Nucleus accumbens (tissue), 56 donors: ENCODE measurements at places on chromosomes 2 and 18.
A peak's percentile ranks its signal among the peaks of the same experiment; 100 is the strongest.

DNA sequence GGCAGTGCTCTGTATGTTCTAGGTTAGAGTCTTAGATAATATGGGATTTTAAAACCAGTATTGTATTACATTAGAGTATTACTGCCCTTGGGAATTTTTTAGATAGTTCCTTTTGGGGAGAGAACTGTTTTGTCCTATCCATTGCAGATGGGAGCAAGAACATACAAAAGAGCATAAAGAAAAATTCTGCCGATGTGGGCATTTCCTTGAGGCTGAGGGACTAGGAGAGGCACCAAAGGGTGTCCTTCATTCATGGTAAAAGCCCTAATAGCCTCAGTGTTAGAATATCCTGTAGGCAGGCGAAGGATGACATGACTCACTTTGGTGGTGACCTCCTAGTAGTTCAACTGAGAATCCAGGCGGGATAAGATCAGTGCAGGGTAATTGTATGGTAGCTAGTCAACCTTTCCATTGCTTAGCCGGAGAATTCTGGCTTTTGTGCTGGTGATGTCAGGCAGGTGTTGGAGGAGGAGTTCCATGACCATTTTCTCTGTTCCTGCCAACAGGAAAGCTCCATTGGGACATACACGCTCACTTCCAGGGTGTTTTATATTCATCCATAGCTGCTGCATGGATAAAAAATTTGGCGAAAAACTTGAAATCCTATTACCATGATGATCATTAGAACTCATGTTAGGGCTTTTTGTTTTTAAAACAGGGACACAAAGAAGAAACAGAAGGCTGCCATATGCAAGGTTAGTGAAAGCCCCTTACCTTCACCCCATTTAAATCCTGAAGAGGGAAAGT is 28.1 kb downstream of the EPAS1 start:
- no peak for DNase-seq

DNA sequence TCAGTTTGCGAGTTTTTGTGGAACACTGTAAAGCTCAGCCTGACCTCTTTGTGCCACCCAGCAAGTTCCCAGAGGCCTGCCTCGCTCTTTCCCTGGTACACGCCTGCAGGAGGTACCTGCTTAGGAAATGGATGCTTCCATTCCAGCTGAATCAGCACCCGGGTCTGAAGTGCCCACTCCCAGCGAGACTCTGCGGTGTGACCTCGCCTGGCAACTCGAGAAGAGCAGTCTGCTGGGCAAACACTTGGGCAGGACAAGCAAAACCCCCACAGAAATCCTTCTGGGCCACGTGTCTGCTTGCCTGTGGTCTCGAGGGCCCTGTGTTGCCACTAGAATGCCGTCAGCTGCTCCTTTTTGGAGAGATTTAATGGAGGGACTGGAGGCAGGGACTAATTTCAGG is 127.6 kb downstream of the MAPK4 start:
- DNase-seq: no peak

DNA sequence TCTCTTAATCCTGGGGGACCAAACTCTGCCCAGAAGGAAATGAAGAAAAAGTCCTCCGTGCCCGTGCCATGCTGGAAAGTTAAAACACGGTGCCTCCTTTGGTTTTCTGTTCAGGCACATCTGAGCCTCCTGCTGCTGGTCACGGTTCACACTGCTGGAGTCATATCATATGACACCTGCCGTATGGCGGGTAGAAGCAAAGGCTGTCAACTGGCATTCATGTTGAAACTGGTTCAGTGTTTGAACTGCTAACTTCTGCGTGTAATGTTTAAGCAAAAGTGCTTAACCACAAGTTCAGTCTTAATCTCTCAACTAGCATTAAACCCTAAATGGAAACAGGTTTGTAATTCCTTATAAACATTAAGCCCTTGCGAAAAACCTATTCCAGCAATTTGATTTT is 3.1 kb downstream of the STK39 start:
- no peak for DNase-seq

DNA sequence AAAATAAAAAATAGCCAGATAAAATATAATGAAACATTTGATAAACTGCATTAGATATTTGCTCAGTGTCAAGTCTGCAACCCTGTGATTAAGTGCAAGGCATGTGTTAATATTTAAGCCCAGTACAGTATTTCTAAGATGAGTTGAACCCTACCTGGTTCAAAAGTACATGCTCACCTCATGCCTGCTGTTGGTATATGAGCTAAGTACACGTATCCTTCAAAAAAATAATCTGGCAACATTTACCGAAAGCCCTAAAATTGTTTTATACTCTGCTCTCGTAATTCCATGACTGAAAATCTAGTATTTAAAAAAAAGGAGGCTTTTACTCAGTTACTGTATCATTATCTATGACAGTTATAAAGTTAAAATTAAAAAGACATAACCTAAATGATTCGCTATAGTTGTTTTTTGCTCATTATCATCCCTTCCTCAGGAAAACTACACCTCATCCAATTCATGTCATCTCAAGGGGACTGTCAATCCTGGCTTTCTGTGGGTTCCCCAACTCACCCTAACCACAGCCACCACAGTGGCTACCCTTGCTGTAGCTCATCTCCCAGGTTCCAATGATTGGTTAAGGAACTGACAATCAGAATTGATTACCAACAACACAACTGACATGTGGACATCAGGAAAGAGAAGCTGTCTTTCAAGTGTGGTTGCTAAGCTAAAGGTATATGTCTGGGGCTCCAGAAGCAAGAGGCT is 10.6 kb downstream of the TLK1 start:
- DNase-seq: no peak

GRCh38 chr2:230987137-230988020 is 8.5 kb upstream of the SPATA3 start:
- DNase-seq: peak; percentile 36

DNA sequence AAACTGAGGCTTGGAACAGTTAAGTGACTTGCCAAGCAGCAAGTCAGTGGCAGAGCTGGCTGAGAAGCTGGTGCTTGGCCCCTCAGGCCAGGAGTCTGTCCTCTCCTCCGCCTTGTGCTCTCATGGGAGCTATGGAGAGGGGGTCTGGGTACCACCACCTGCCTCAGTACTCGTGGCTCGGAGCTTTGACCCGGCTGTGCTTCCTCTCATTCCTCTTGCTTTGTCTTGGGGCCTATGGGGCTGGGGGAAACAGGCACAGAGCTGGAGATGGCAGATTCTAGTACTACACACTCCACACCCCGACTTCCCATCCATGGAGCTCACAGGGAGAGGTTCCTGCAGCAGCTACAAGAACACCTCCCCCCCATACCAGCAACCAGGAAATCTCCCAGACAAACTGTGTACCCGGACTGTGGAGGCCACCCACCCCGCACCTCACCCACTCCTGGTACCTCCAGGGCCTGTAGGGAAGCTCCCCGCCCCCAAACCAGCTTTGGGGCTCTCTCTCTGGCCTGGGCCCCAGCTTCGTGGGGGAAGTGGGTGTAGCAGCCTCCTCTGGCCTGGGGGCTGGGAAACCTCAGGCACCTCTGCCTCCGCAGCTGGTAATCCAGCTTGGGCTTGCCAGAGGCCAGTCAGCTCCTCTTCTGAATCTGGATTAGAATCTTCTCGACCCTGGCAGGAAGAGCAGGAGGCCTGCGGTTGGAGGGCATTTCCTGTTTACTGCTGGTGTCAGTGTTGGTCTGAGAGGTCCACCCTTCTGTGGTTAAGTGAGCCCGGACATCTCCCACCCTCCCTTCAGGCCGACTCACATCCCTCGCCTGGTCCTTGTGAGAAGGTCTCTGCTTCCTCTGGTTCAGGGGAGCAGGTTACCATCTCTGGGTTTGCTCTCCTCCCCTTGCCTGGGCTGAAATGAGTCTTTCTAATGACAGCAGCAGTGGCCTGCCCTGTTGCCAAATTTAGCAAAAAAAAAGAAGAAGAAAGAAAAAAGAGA is 22.3 kb upstream of the RHOB start:
- DNase-seq: no peak

DNA sequence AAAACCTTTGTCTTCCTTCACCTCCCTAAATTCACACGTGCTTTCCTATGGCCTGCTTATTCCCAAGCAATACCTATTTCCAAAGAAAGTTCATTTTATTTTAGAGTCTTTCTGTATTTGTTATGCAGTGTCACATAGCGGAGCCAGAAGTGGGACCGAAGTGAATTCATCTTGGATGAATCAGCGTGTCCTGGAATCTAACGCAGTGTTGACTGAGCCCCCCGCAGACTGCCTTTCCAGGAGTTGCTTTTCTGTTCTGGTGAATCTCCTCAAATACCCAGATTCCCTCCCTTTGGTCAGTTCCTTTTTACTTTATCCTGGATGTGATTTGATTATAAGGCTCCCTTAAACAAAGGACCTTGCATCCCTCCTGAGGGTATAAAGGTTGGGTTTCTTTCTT is 10.8 kb downstream of the ALPP start:
- no peak for DNase-seq

- DNase-seq: no peak
Measured at GRCh38 chr2:209391776-209392401, 32.0 kb upstream of the MAP2 start.

DNA sequence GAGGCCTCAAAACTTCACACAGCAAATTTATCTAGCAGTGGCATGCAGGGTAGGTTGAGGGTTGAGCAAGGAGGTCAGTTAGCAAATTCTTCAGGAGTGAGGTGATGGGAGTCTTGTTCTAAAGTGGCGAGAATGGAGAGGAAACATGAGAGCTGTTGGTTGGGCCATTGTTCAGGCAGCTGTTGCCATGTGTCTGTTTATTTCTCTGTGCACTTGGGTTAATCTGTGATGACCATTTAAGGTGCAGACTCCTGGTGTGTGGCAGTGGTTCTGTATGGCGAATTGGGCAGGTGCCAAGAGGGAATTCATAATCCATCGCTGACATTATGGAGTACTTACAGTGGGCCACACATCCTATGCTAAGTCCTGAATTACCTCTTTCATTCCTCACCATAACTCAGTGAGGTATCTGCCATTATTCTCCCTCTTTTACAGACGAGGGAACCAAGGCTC is 30.4 kb downstream of the TMEM178A start:
- DNase-seq: no peak

DNA sequence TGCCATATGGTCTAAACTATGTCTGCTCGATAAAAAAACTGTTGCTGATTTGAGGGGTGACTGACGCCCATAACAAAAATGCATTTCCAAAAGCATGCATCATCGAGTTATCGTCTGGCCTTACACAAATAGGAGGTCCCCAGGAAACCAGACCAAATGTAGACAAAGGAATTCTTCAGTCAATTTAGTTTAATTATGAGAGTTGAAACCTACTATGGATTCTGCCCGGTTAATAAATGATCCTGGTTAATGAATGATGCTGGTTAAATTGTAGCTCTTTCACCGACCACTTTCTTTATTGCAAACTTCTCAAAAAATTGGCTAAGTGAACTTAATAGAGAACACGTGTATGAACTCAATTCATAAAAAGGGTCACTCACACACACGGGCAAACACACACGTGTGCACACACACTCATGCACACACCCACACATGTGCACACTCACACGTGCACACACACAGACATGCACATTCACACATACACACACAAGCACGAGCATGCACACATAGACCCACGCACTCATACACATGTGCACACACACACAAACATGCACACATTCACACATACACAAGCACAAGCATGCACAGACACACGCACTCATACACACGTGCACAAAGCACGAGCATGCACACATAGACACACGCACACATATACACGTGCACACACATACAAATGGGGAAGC is 59.0 kb upstream of the SALL3 start:
- no peak for DNase-seq

- peak; percentile 51 for DNase-seq
Measured at GRCh38 chr2:239953418-239954061, 71.6 kb downstream of the NDUFA10 start.

DNA sequence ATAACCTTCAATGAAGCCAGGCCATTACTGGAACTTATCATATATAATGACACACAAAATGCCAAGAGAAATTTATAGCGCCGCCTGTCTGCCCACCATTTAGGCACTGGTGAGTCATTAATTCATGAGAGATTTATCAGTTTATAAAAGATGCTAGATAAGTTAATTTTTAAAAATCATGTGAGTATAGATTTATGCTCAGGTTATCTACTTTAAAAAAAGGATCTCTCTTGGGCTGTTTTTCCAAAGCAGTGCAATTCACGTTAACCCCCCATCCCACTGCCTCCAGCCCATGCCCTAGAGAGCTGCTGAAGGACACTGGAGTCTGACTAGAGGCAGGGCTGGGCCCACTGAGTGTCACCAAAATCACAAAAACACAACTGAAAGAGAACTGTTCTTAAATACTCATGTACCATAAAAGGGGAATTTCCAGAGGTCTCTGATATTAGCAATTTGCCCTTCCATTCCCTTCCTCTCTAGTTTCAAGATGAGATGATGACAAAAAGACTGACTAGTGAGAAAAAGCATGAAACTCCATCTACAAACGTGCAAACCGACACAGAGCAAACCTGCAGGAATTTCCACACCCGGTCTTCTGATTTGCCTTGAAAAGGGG is 160.8 kb downstream of the BCL2 start:
- DNase-seq: no peak

DNA sequence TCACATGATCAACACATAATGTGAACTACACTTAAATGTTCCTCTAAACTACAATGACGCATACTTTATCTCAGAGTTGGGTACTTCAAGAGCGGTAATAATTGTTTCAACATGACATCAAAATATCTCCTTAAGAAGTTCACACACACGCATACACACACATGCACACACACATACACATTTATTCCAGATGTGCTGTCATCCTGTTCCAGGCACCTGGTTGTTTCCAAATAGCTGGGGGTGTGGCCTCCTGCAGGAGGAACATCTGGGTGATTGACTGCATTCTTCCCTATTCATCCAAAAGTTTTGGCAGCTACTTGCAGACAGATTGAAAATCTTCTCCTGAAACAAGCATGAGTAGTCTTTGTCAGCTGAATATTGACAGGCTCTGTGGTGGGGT is 37.9 kb upstream of the PIK3C3 start:
- no peak for DNase-seq

DNA sequence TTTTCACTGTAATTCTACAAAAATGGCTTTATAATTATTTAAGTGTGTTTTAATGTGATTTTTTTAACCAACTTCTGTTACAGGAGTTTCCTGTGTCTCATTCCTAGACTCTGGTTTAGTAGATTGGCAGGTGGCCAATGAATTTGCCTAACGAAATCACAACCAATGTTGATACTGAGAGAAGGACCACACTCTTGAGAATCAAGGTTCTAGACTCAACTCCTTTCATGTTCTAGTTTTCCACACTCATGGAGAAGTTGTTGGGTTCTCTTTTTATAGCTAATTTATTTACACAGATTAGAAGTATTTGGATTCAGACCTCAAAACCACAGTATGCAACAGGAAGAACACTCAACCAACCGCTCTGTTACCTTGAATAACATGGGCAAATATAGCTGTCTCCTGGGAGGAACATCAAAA is 22.6 kb upstream of the USP34 start:
- no peak for DNase-seq

GRCh38 chr2:1804865-1805264 is 60.5 kb upstream of the PXDN start:
- no peak for DNase-seq
